ENCODE measurements at places on chromosomes 5 and 9.

DNA sequence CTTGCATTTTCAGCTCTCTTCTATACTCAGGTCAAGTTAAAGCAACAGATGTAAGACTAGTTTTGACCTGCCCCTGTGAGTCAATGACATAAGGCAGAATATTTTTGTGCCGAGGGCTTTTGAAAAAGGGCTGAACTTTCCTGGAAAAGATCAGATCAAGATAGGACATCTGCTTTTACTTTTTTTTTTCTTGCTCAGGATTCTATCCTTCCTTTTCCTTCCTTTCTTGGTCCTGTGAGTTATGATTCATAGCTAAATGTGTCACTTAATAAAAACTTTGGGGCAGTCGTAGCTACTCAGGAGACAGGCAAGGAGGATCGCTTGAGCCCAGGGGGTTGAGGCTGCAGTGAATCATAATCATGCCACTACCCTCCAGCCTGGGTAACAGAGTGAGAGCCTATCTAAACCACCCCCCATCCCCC is 84.3 kb upstream of the BRINP1 start:
- no peak for DNase-seq

DNA sequence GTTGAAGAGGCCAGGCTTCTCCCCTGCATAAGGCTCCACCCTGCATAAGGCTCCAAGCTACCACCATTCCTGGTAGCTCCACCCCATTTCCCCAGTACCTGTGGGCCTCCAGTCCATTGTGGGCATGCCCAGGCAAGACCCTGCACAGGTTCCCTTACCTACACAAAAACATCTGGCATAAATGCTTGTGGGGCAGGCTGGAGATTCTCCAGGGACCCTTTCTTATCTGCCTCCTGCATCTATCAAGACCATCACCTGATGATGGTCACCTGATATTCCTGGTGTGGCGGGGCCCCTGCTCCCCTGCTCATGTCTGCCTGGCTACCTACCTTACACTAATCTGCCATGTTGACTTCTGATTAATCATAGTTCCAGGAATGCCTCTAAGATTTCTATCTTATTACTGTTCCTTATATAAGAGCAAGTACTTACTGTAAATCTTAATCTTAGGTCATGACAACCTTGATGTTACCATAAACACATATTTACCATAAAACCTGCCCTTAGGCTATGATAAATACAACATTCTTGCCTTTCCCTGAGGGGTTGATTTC is 41.0 kb downstream of the FGD3 start:
- no peak for DNase-seq

DNA sequence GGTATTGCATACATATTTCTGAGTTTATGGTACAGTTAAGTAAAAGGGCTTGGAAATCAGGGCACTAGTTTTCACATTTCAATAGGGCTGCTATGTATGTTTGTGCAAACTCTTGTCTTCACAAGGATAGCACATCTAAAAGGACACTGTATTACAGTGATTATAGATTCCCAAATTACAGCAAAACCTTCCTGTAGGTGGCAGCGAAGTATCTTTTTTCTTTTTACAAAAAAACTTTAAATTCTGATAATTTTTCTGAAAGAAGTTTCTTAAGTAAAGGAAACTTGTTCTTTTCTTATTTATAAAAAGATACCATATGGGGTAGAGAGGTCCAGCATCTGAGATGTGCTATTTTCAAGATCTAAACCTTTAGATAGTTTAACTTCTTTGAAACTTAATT is 337.8 kb downstream of the PTPRD start:
- peak; percentile 15 for DNase-seq

DNA sequence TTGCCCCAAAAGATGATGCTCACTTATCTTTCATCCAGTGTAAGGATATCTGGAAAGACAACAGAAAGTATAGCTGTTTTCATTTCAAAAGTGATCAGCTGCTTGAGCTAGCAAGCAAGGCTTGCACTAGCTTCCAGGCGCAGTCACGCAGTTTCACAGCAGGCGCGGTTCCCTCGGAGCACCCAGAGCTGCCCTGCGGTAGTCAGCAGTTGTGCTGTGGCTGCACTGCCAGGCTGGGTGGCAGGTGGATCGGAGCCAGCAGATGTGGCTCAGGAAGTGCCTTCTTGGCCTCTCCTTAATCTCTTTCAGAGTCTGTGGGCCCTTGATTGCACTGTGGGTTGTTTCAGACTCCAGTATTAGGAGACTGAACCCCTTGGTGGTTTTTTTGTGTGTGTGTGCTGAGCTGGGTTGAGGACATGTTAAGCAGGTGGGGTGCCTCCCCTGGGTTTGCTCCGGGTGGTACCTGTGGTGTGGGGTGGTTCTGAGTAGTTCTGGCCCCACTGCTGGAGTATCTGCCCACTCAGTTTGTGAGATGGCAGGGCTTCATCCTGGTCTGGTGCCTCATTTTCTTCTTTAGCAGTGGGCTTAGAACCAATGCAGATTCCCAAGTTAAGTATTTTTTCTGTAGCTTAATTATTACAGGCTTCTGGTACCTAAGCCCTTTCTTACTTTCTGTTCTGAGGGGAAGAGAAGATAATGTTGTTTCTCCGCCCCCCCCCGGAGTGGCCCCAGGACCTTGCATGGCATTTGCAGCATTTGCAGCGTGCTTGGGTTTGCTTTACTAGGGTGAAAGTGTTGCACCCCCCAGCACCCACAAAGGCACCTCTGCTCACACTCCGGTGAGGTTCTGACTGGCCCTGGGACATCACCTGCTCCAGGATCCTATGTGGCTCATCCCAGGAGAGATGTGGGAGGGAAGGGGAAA is 16.4 kb downstream of the TENT4A start:
- peak; percentile 51 for DNase-seq

- peak; percentile 79 for DNase-seq
These were observed 17.5 kb downstream of the PTTG1 start for GRCh38 chr5:160439205-160439600.

DNA sequence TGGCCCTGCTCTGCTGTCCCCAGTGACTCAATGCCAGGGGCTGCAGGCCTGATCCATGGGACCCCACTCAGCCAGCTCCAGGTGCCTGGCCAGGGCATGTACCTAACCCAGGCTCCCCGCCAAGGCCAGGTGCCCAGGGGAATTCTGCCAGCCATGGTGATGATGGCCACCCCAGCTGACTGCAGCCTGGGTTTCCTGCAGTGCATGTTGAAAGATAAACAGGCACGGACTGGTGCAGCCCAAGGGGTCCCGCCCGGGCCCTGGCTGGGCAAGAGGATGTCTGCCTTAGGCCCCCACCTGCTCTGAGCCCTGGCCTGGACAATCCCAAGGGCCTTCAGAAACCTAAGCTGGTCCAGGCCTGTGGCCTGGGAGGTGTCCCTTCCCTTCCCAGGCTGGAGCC is 1.2 kb downstream of the ABCA2 start:
- DNase-seq, result no peak

DNA sequence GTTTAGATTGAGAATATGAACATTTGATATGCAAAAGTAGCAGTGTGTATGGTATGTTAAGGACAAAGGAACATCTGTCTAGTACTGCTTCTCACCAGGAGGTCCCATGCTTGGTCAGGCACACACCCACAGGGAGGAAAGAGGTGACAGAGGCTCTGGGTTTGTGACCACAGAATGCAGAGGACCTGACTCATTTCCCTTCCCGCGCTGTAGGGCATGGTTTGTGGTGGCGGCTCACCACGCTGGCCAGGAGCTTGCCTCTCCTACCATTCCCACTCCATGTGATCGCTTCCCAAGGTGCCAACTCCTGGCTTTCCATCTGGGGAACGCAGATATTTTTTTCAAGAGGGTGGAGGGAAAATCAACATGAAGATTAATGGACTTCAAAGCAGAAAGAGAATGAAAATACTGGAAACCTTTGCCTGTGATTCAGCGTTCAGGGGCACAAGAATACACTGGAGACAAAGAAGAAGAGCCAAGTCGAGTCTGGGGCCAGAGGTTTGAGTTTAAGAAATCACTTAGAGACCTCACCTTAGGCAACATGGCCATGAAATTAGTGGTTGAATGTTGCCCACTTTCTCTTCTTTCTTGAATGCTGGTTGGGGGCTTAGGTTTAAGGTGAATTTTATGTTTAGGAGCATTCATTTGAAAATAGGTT is 477.8 kb downstream of the CCDC171 start:
- peak; percentile 14 for DNase-seq

DNA sequence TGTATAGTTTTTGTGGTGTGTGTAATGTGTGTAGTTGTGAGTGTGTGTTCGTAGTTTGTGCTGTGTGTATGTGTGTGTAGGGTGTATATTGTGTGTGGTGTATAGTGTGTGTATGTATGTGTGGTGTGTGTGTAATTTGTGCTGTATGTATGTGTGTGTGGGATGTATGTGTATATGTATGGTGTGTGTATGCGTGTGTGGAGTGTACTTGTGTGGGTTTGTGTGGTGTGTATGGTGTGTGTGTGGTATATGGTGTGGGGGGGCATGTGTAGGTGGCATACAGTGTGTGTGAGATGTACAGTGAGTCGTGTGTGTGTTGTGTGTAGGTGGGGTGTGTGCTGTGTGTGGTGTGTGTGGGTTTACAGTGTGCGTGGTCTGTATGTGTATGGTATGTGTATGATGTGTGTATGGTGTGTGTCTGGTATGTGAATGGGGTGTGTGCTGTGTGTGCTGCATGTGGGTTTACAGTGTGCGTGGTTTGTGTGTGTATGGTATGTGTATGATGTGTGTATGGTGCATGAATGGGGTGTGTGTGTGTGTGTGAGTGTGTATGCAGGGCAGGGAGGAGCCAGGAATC is 125.2 kb downstream of the GADD45G start:
- no peak for DNase-seq

GRCh38 chr5:170333161-170333910 is 35.8 kb upstream of the LCP2 start:
- peak; percentile 86 for DNase-seq

GRCh38 chr5:177405805-177406204 is 3.6 kb downstream of the F12 start:
- no peak for DNase-seq

- no peak for DNase-seq
These were observed 30.5 kb downstream of the C7 start for GRCh38 chr5:40939753-40940152.

- DNase-seq, result no peak
These were observed 76.4 kb downstream of the ACER2 start for GRCh38 chr9:19485193-19485592.

DNA sequence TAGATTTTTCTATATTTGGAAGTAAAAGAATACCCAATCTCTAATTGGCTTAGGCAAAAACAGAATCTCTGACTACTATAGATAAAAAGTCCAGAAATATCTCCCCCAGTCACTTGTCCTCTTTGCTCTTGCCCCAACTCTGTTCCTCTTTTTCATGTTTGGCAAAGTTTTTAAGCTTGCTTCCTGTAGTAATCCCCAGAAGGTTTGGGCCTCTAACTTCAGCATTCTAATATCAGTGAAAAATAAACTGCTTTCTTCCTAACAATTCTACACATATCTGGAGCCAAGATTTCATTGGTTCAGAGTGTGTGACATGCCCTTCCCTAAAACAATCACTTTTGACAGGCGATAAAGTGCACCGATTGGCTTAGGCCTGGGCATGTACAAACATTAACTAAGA is 1680.3 kb downstream of the MAT2B start:
- DNase-seq, result no peak

GRCh38 chr5:1380011-1380817 is 35.3 kb upstream of the CLPTM1L start:
- no peak for DNase-seq

- peak; percentile 64 for DNase-seq
These were observed 215.1 kb upstream of the RFX3 start for GRCh38 chr9:3740690-3741419.

GRCh38 chr5:15008476-15008875 is 136.9 kb upstream of the ANKH start:
- peak; percentile 81 for DNase-seq

GRCh38 chr9:97386265-97386633 is 25.6 kb upstream of the TDRD7 start:
- no peak for DNase-seq

DNA sequence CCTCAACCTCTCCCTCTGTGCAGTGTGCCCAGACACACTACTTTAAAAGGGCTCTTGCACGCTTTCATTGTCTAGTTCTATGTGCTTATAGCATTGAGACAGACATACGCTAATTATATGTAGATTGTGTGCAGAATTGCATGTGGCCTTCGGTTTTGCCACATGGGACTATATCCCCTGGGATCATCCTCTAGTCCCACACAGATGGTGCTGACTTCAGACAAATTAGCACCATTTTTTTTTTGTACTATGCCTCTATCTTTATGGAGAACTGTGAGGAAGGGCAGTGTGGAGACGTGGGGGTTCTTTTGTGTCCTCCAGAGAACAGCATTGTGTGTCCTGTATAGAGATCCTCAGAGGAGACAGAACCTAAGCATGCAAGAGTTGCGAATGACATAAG is 29.3 kb downstream of the PAPPA start:
- DNase-seq, result no peak

DNA sequence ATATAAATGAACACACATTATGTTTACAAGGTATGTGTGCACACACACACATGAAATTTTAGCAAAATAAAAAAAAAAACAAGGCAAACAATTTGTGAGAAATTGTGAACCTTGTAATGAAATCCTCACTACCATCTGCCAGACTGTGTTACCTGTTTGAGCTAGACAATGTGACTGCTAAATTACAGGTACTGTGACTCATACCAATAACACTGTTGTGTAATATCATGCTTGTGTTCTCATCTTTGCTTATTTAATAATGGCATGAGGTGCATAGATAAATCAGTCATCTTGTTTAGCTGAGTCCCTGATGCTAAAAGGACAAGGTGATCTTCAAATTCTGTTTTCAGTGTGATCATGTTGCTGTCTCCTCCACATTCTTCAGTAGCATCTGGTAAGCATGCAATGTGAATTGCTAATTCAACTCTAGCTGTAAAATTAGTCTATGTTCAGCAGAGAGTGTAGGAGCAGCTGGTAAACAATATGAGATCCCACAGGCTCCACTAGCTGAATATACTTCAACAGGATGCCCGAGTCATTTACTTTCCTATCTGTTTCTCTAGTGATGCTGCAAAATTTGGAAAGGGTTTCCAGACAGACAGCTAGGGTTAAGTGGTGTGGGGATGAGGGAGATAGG is 966.3 kb upstream of the C9orf72 start:
- no peak for DNase-seq

GRCh38 chr5:143605403-143606005 is 202.0 kb upstream of the NR3C1 start:
- DNase-seq, result no peak

DNA sequence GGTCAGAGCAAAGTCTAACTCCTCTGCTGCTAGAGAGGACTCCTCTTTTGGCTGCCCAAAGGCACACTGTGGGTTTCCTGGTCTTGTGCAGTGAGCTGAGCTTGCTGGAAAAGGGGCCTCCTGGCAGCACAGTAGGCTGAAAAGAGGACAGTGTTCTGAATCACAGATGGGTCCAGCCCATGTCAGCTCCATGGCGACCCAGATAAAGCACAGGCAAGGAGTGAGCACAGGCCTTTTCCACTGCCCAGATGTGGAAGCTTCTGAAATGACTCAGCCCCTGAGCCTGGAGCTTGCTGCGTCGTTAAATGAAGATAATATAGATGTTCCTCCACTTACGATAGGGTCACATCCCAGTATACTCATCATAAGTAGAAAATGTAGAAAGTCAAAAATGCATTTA is 8.1 kb downstream of the CCDC180 start:
- no peak for DNase-seq

DNA sequence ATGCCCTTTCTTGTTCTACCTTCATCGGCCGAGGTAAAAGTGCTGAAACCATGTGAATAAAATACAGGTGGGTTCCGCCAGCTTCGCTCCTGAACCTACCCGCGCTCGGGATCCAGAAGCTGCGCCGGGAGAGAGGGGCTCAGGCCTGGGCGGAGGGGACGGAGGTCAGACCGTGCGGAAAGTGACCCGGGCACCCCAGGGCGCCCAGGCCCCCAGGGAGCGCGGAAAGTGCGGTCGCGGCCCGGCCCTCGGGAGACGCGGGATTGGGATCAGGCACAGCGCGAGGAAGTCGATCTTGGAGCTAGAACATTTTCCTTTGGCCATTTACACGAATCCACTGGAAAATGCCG is 329 bp downstream of the SYK start:
- no peak for DNase-seq

Measured in A673 (cell line).